ENCODE measurements at places on chromosomes 3 and 15.

- H3K27ac ChIP-seq = no peak overlapping the region
- no peak for DNase-seq
- H3K27me3 ChIP-seq = no peaks in the 10 kb centered on the region
- peaks cover 32% of the 10 kb centered on the region for H3K4me1 ChIP-seq
Observed at GRCh38 chr3:23114432-23114831, 88.7 kb upstream of the UBE2E2 start.

- H3K27ac ChIP-seq = no peak overlapping the region
- DNase-seq = no peak
- peaks cover 13% of the 10 kb centered on the region for H3K4me1 ChIP-seq
- peaks cover 7% of the 10 kb centered on the region for H3K27me3 ChIP-seq
Observed at GRCh38 chr15:60128710-60129109, 124.6 kb downstream of the FOXB1 start.

GRCh38 chr3:168051531-168052471 lies 43.9 kb downstream of the GOLIM4 start:
- no peaks in the 10 kb centered on the region for H3K27me3 ChIP-seq
- no peak for DNase-seq
- H3K4me1 ChIP-seq = peaks cover 20% of the 10 kb centered on the region
- no peaks in the 10 kb centered on the region for H3K36me3 ChIP-seq

DNA sequence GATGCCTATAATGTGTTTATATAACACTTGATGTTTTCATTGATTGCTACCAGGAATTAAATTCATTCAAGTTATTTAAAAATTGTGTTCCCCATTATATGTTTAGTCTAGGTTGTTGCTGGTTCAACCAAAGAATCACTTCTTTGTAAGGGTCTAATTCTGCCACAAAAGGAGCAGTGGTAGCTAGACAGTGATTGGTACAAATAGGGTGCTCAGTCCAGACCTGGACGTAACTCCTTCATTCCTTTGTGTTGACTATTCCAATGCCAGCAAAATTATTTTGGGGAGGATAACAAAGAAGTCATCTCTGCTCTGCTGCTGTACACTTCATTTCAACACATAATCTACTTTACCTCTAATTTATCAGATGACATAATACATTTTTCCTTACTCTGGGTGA lies 1.2 kb downstream of the CHMP2B start:
- H3K27ac ChIP-seq = no peak overlapping the region
- H3K27me3 ChIP-seq = no peaks in the 10 kb centered on the region
- no peaks in the 10 kb centered on the region for H3K36me3 ChIP-seq
- DNase-seq = no peak
- H3K4me3 ChIP-seq = peak overlapping the region; percentile 92

All from suprapubic skin (tissue), 4 donors.